Activated naive CD4-positive, alpha-beta T cell (primary cell): ENCODE measurements at places on chromosomes 5 and 9.

DNA sequence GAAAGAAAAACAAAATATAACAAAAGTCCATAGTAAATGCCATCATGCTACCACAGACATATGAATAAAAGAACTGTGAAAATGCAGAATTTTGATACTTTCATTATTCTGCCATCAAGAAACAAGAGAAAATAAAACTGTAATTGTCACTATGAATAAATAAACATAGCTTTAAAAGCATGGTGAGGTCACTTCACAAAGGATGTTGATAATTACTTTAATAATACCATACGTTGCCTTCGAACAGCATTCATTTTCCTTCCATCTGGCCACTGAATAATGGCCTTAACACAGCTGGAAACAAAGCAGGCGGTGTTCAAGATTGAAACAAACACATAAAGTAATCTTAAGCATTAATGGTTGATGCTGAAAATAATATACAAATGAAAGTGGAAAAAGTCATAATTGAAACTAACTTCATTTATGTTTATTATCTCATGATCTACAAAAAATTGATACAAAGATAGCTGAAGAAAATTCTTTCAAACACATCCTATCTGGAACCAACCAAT lies 102.0 kb downstream of the AGTPBP1 start:
- no peak for DNase-seq

GRCh38 chr5:143331956-143332355 lies 71.5 kb downstream of the NR3C1 start:
- no peak for DNase-seq

- no peak for DNase-seq
These were observed 4.9 kb upstream of the FRRS1L start for GRCh38 chr9:109171926-109172325.

GRCh38 chr9:137115394-137116026 lies 977 bp upstream of the DPP7 start:
- no peak for DNase-seq

DNA sequence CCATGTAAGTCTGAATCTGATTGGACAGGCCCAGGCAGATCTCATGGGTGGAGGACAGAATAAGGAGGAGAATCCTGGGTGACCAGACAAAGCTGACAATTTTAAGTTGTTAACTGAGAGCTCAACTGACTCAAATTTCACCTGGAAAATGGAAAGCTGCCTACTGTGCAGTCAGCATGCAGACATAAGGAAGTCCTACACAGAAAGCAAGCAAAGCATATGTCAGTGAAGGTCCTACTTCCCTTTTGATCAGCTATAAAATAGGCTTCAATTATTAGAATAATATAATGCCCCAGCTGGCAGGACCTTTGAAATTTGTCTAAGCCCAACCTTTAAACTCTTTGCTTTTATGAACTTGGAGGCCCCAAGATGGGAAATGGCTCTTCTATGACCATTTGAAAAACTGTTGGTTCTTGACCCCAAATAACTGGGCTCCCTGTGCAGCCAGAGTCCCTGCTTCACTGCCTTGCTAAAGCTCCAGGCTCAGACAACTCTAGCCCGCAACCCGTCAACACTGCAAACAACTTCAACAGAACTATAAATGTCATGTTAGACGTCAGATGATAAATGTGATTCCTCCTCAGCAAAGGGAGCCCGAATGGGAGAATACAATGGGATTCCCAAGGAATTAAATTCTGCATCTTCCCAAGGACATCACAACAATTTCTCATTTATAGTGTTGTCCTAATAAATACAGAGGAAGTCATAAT lies 118.9 kb upstream of the ADRA1B start:
- no peak for DNase-seq
